Stimulated activated CD4-positive, alpha-beta T cell treated with anti-CD3 and anti-CD28 coated beads, Interleukin-2, amount 100 ng/mL, for 48 hours (primary cell): ENCODE measurements at places on chromosomes 16 and 17.

DNA sequence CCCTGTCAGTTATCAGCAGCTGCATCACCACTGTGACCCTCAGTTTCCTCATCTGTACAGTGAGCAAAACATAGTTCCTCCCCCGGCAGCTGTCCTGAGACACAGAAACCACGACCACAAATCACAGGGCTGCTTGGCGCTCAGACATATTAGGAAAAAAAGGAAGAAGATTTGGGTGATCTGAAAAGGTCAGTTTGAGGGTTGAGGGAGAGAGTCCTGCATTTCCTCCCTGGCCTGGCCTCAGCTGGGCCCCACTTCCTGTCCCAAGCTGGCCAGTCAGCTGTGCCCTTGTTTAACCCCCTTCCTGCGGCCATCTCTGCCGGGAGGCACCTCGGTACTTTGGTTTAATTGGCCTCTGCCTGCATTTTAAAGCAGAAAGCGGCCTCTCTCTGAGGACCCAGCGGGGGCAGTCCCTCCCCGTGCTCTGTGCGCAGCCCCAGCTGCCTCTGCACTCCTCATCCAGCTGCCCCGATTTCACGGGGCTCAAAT is 24.0 kb upstream of the CIBAR2 start:
- no peak for DNase-seq

DNA sequence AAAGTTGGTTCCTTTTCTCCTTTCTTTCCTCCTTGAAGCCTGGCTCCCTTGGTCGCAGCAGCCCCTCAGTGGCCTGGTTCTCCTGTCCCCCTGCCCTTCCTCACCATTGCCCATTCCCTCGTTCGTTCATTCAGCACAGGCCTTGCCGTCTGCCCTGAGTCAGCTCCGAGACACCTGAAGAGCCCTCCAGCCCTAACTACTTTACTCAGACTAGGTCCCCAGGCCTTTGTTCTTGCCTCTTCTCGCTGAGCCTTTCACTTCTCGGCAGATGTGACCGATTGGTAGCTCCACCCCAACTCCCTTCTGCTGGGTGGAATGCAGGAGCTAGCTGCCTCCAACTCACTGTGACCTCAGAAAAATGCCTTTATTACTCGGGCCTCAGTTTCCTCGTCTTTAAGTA is 7.0 kb upstream of the ADAM11 start:
- no peak for DNase-seq

DNA sequence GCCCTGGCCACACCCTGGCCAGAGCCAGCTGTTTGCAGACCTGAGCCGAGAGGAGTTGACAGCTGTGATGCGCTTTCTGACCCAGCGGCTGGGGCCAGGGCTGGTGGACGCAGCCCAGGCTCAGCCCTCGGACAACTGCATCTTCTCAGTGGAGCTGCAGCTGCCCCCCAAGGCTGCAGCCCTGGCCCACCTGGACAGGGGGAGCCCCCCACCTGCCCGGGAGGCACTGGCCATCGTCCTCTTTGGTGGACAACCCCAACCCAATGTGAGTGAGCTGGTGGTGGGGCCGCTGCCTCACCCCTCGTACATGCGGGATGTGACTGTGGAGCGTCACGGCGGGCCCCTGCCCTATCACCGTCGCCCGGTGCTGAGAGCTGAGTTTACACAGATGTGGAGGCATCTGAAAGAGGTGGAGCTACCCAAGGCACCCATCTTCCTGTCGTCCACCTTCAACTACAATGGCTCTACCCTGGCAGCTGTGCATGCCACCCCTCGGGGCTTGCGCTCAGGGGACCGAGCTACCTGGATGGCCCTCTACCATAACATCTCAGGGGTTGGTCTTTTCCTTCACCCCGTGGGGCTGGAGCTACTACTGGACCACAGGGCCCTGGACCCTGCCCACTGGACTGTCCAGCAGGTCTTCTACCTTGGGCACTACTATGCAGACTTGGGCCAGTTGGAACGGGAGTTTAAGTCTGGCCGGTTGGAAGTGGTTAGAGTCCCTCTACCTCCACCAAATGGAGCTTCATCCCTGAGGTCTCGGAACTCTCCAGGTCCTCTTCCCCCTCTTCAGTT is 578 bp downstream of the AOC2 start:
- DNase-seq, result no peak

- peak; percentile 10 for DNase-seq
Measured at GRCh38 chr16:84308120-84308519, 13.4 kb downstream of the WFDC1 start.

DNA sequence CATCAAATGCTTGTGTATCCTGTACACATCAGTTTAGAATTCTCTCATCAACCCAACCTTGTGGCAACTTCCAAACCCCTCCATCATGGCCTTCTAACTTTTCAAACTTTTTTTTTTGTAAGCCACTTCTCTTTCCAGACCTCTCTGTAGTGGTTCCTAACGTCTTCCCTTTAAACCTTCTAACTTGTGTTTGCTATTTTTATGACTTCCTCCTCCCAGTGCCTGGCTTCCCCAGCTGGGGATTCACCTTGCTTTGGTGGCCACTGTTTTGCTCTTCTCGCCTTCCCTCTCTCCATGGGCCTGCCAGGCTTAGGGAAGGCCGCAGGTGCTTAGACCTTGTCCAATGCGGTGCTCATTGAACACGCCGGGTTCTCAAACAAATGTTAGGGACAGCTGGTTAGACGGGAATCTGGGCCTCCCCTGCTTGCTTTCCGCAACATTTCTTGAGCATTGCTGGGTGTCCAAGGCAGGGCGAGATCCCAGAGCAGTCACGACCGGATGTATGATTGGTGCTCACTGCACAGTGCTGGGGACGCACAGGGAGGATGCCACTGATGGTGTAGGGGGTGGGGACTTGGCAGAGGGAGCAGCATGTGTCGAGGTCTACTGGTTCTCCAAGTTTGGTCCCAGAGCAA is 1.1 kb upstream of the XYLT2 start:
- no peak for DNase-seq

DNA sequence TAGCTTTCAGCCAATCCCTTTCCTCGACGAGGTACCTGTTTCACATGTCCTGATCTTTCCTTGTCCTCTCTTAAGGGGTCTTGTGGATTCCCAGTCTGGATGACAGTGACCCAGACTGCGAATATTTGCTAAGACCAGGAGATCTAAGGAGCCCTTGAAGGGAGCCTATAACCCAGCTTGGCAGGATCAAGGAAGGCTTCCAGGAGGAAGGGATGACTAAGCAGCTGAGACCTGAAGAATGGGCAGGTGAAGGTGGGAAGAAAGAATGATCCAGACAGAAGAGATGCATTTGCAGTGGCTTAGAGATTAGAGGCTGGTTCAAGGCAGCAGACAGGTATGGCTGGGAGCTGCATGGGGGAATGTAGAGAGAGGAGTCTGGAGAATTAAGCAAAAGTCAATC is 1.9 kb upstream of the PDK2 start:
- DNase-seq, result no peak

DNA sequence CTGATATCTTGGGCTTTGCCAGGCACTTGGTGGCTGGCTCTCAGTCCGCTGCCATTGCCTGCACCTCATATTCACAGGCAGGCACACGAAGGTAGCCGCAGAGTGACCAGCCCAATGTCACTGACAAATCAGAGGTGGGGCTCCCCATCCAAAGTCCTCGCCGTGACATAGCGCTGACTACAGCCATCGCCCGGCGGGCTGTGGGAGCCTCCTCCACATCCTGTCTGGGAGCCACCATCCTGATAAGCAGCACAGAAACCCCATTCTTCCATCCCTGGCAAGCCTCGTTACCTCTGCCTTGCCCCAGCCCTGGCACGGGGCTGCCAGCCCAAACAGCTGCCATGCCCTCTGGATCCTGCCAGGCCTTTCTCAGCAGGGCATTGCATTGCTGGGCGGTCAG is 437.8 kb downstream of the SLC39A11 start:
- no peak for DNase-seq

GRCh38 chr16:66366433-66367299 is at the start of gene CDH5:
CDH5 (plus strand) TSS chr16:66366691; CDS start chr16:66379338, 12,647 bp downstream.
- no peak for DNase-seq

DNA sequence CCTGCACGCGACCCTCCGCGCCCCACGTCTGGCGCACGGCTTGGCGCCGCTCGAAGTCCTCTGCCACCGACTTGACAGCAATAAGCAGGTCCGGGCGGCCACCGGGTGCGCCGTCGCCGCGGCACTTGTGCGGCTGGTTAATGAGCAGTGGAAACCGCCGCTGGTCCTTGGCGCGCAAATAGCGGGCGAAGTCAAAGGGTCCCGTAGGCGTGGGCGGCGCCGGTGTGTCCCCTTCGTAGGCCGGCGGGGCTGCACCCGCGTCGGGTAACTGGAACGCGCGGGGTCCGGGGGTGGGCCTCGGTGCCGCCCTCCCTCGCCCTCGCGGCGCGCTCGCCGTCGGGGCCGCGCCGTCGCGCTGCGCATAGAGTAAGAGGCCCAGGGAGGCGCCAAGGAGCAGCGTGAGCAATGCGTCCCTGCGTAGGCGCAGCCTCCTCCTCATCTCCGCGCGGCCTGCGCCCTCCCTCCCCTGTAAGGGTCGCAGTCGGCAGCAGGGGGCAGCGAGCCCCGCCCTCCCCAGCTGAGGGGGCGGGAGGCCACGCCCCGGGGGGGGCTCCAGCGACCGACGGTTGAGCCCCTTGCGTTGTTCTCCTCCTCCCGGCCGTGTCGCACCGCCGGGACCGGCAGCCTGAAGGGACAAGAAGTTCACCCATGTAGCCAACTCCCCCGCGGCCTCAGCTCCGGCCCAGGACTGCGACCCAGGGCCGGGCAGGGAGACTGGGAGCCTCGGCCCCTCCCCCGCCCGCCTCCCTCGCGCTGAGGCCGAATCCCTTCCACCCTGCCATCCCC is 558 bp downstream of the B3GNT9 start:
- peak; percentile 36 for DNase-seq

DNA sequence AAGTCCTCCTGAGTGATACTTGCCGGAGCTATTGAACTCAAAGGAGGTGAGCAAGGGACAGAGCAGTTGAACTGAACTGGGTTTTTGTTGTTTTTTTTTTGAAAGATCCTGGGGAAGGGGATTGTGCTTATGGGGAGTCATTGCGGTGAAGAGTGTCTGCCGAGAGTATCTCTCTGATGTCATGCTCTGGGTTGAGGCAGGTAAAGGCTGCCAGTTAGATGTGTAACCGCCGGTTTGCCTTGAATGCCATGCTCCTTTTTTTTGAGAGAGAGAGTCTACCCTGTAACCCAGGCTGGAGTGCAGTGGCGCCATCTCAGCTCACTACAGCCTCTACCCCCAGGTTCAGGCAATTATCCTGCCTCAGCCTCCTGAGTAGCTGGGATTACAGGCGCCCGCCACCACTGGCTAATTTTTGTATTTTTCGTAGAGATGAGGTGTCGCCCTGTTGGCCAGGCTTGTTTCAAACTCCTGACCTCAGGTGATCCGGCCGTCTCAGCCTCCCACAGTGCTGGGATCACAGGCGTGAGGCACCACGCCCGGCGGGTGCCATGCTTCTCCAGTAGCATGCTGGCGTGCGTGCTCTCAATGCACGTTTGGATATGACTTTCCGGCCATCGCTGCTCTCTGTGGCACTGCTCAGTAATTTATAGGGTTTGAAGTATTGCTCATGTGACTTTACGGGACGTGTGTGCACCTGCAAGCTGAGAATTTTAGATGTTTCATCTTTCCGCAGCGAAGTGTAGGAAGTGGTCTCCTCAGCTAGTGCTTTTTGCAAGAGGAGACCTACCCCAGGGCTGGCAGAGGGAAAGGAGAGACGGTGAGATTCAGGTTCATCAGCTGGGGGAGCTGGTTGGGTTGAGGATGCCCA is 8.5 kb downstream of the ZC3H18 start:
- no peak for DNase-seq

DNA sequence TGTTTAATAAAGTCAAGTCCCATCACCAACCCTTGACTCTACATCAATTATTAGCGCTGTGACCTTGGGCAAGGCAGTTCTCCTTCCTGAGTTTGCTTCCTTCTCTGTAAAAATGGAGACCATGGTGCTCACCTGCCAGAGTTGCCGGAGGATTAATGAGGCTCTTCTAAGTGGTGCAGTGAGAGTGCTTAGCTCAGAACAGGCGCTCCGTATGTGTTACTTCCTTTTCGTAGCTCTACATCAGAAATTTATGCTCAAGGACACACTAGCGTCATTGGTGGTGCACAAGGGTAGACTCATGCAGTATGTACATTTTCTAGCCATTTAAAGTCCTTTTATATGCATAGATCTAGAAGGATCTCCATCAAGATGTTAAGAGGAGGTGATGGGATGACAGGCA is 17.4 kb upstream of the CMIP start:
- DNase-seq, result no peak

DNA sequence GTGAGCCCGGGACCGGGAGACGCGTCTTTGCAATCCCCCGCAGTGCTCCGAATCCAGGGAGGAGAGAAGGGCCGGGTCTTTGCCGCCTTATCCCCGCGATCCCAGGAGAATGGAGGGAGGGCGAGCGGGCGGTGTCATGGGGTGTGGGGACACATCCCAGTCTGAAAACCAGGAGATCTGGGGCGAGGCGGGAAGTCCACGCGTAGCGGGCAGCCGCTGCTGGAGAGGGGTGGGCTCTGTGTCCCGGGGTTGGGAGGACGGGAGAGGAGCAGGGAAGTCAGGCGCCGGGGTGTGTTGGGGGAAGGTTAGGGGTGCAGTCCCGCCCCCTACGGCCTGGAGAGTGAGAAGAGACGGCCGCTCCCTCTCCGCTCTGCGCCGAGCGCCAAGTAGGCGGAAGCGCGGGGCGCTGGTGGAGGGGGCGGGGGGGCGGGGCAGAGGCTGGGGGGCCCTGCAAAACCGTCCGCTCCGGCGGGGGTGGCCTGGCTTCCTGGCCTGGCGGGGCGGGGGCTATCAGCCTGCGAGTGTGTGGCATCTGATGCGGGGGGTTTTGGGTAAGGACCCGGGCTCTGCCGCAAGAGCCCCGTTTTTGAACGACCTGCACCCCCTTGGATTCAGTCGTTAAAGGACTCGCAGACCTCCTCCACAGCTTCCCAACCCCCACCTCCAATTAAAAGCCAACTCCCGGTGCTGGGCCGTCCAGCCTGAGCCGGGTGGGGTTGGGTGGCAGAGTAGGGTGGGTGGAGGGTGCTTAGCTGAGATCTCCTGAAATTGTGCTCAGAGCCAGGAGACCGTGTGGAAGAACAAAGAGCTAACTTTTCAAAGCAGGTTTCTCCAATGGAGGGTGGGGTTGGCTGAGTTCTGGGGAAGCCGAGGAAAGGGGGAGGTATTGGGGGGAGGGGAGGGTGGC is 654 bp downstream of the LASP1 start:
- DNase-seq, result peak; percentile 48

DNA sequence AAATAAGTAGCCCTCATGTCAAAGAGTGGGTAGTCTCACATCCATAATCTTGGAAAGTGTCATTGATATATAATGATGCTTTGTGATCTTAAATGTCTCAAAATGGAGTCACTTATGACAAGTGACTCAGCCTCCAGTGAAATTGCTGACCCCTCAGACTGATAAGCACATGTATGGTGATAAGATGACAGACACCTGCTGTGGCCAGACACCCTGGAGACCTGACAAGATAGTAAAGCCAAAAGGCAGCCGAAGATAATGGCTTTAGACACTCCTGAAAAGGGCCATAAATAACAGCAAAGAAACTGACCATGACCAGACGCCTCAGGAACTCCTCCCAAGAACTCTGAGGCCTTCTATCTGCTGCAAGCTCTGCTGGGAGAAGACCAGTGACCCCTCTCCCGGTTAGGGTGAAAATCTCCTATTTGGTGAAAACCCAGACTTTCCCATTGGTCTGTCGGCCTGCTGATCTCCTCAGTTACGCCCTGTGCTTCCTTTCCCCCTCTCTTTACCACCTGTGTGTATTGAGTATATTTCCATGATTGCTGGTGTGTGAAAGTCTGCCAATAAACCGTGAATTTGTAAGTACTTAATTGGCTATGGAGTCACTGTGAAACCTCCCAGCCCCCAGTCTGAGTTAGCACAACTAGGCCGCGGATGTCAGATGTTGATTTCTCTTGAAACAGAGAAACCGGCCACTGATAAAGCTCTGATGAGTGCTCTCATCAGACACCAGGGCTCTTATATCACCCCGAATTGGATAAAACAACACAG is 226.7 kb upstream of the MYOCD start:
- no peak for DNase-seq

- DNase-seq, result no peak
Measured at GRCh38 chr17:68238871-68239253, 9.0 kb upstream of the AMZ2 start.
